Activated CD8-positive, alpha-beta T cell treated with anti-CD3 and anti-CD28 coated beads for 36 hours (primary cell): ENCODE measurements at places on chromosomes 11 and 22. TPM values are rescaled to one million over a fixed set of nuclear protein-coding genes. Genes with fewer than 3 reads are reported as not detected.

AMOTL1 gene
- total RNA-seq = 1.7 TPM

LBHD1 gene
- total RNA-seq = 12.0 TPM

SLC22A25 gene
- not detected for total RNA-seq

BAIAP2L2 gene
- 0.67 TPM for total RNA-seq

GRM5 gene
- total RNA-seq = not detected

KRTAP5-7 gene
- total RNA-seq = not detected

SLC17A6 gene
- not detected for total RNA-seq

APOA1 gene
- total RNA-seq = not detected

RBX1 gene
- 92.8 TPM for total RNA-seq

TRIM6 gene
- 0.47 TPM for total RNA-seq

DNA sequence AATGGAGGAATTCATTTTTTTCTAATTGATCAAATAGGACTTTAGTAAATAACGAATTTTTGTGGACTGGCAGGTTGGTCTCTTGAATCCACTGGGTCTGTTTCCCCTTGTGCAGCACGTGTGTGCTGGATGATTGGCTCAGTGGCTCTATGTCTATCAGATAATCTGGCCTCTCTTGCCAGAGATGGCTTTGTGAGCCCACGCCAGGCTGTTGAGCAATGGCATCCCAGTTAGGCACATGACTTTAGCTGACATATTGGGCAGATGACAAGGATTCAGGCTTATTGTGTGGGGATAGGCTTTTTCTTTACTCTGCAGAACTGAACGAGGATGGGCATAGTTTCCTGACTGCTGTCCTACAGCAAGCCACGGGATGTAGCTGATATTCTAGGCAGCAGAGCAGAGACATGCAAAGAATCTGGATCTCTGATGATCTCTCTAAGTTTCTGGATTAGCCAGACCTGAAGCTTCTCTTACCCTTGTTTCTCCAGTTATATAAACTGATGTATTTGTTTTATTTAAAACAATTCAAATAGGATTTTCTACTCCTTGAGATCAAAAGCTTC, 144.9 kb downstream of the ARHGAP42 start:
- DNase-seq = no peak

DNA sequence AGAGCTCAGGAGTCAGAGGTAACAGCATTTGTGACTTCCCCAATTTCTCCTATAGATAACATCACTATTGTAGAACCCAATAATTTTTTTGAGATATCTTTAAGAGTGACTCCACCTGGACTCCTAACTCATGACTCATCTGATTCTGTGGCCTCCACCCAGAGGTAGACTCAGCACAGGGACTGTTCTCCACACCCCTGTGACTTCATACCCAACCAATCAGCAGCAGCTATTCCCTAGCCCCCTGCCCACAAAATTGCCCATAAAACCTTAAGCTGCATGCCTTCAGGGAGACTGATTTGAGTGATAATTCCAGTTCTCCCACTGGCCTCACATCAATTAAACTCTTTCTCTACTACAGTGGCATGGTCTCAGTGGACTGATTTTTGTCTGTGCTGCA, 475.4 kb upstream of the FAT3 start:
- DNase-seq = no peak

DNA sequence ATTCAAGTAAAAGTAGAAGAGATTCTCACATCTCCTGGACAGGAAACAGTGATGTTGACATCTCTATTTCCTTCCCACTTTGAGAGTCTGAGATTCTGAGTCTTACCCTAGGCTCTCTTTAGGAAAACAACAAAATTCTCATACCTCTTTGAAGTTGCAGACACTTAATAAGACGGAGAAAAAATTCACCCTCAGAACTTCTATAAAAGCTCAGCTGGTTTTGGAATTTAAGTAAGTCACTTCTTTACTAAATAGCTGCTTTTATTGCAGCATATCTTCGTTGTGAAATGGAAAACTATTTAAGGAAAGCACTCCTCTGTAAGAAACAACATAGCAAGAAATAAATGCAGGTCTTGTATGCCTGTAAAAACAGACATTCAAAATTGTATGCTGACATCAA, 79.1 kb downstream of the MSANTD4 start:
- DNase-seq = no peak

DNA sequence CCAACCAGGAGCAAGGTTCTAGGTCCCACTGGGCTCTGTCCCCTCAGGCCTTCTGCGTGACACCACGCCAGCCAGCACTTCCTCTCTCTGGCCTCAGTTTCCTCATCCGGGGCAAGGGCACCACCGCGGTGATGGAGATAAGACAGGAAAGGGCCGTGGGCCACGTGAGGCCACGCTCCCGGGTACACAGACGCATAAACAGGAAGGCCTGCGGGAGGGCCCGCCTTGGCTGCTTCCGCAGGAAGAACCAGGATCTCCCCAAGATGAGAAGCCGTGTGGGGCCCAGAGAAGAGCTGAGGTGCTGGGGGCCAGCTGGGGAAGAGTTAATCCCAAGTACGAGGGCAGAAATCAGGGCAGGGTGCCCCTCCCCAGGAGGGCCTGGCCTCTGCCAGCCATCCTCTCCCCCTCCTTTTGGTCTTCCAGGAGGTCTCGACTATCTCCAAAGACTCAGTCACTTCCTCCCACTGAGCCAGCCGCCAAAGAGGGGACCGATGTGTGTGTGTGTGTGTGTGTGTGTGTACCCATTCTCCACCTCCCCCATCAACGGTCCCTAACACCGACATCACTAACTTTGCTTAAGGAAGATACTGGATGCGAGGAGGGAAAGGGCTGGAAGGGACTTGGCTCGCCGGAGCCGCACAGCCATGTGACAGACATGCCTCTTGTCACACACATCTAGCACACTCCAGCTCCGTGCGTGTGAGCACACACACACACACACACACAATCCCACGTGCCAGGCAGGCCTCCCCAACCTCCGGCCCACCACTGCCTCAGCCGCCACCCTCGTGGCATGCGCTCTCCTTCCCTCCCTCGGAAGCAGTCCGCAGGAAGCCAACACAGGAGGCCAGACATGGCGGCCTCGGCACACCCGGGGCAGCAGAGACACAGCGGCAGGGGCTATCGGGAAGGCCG, 1.4 kb downstream of the MFNG start:
- peak; percentile 90 for DNase-seq

- DNase-seq = no peak
Measured at GRCh38 chr11:116953530-116954285, 116.3 kb upstream of the APOA1 start.

DNA sequence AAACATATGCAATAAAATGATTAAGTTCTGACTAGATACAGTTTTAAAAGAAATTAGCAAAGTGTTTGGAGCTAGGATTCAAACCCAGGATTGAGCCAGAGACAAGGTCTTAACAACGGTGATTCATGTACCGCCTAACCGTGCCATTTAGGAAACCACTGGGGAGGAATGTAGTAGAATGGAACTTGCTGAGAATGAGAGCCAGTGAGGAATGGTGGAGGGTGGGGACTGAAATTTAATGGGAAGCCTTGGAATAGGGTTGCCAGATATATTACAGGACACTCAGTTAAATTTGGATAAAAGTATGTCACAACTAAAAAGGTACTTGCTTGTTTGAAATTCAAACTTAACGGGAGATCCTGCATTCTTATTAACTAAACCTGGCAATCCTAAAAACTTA, 30.4 kb upstream of the TMEM86A start:
- no peak for DNase-seq

DNA sequence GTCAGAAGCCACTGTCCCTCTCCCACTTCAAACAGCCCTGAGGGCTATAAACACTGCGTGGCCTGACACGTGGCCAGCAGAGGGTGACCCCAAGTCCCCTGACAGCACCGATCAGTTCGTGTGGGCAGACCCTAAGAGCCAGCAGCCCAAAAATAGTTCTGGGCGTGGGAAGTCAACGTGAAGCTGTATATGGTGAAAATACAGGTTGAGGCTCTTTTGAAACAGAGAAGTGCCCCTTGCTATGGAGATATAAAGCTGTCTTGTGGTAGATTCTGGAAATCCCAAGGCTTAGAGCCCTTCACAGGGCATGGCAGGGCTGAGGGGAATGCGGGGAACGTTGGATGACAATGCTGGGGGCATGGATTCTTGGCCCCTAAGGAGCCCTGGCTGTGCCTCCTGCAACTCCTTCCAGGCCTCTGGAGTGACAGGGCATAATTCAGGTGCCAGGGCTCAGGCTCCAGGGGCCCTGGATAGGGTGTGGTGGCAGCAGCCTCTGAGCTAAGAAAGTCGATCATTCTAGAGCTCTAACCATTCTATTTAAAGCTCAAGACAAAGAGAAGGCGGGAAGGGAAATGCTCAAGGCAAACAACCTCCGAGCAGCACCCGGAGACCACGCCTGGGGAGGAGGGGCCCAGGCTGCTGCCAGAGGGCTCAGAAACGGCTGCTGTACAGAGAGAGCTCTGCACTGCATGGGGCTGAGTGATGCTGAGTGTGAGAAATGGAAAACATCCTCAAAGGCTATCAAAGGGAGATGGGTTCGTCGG, 60.4 kb upstream of the CD5 start:
- peak; percentile 90 for DNase-seq

GRCh38 chr22:28887725-28888459, 4.5 kb downstream of the ZNRF3 start:
- no peak for DNase-seq

- DNase-seq = no peak
Measured at GRCh38 chr22:19239464-19239863, 52.1 kb downstream of the CLTCL1 start.

- DNase-seq = no peak
Measured at GRCh38 chr11:117385906-117386305, 58.3 kb downstream of the CEP164 start.

- DNase-seq = no peak
Measured at GRCh38 chr22:48180631-48181030, 1418.2 kb downstream of the TBC1D22A start.

DNA sequence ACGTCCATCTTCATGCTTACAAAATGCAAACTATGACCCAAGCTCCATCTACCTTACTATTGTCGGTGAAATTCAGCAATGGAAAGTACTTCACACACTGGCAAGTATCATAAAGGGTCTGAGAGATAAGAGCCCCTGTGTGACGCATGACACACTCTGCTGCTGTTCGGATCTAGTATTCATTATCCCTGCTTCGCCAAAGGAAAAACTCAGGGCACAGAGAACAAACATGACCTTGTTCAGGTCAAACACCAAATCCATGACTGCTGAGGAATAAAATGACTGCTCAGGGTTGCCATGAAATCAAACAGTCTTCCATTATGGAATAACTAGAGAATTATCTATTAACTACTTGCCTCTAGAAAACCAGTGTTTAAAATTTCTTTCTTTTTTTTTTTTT, 73.0 kb downstream of the MICAL3 start:
- DNase-seq = no peak

- no peak for DNase-seq
Measured at GRCh38 chr11:73053964-73054363, 88.2 kb downstream of the FCHSD2 start.

GRCh38 chr11:11356842-11357241, 3.8 kb upstream of the CSNK2A3 start:
- DNase-seq = no peak

GRCh38 chr11:35057926-35058668, 80.9 kb upstream of the CD44 start:
- DNase-seq = no peak

DNA sequence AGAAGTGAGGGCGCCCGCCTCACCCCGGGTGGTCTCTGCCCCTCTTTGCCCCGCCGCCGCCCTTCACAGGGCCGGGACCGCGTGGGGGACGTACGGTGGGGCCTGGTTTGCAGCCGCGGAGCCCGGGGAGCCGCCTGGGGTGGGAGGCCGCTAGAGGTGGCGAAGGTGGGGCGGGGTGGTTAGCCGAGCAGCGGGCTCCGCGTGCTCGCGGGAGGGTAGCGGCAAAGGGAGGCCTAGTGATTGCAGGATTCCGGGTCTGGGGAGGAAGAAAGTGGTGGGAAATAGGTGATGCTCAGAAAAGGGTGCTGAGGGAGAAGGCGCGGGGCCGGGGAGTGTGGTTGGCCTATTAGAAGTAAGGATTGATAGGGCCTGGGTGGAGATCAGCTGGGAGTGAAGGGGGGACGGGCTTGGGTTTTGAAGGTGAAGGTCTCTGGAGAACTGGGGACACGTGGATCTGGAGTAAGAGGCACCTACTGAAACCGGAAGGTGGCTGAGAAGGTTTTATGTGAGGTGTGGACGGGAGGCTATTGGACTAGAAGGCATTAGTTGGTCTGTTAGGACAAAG, 571 bp downstream of the FAR1 start:
- peak; percentile 63 for DNase-seq

DNA sequence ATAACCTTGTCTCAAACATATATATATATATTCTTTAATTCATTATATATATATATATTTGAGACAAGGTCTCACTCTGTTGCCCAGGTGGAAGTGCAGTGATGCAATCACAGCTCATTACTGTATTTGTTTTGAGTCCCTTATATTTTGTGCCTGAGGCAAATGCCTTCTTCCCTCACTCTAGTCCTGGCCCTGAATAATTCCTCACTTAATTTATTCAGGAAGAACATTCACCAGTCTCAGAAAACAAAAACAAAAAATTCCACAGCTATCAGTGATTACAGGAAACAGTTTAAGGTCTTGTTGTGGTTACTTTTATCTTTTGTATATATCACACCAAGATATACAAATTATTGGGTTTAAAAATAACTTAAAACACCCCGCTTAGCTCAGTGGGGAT, 155.7 kb downstream of the CWF19L2 start:
- no peak for DNase-seq

GRCh38 chr22:40107851-40108378, 69.8 kb upstream of the TNRC6B start:
- DNase-seq = peak; percentile 65

DNA sequence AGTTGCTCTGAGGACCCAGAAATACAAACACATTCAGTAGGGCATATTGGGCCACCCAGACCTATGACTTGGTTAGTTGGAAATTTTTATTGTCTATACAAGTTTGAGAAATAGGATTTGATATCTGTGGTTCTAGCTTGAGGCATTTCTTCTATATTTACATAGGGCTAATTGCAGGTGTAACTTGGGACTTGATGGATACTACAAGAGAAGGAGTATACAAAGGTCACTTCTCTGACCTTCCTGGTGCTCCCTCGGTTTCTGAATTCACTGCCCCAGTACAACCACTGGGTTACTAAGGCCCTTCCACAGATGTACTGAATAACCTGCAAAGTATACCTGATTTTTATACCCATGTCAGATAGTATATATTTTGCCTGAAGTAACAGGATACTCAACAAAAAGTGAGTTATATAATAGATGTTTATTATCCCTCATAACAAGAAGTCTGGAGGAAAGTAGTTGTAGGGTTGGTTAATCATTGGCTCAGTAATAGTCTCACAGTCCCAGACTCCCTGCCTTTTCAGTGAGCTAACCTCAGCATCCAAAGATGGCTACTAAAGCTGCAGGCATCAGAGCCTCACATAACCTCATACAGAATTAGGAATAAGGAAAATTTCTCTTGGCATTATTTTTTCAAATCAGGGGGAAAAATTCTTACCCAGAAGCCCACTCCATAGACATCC, 8.8 kb upstream of the PGR start:
- DNase-seq = no peak

- no peak for DNase-seq
Measured at GRCh38 chr11:128207861-128208321, 379.5 kb downstream of the ETS1 start.

GRCh38 chr11:93526346-93526633, 16.9 kb downstream of the SMCO4 start:
- DNase-seq = no peak
